ENCODE measurements at places on chromosomes 7 and 10.
A peak's percentile ranks its signal among the peaks of the same experiment; 100 is the strongest.

DNA sequence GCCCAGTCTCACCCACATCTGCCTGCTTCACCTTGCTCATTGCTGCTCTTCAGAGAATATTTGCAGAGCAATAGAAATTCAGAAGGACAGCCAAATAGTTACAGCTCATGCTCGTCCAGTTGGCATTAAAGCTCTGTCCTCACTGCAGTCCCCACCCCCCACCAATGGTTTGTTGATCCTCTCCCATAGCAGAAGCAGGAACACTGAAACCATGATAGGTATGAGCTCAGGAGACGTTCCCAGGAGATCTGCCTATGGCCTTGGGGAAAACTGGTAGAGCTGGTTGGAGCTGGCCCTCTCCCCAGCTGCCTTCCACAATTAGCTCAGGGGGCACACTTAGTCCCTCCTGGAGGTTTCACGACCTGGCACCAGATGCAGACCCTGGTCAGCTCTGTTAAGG is 68.6 kb upstream of the KMT2C start:
- no peak for DNase-seq

GRCh38 chr10:3570855-3571266 is 214.1 kb downstream of the KLF6 start:
- no peak for DNase-seq

- no peak for DNase-seq
These were observed 27.3 kb upstream of the AFAP1L2 start for GRCh38 chr10:114431414-114432135.

- no peak for DNase-seq
These were observed 9.7 kb downstream of the FOXL3 start for GRCh38 chr7:299628-300027.

DNA sequence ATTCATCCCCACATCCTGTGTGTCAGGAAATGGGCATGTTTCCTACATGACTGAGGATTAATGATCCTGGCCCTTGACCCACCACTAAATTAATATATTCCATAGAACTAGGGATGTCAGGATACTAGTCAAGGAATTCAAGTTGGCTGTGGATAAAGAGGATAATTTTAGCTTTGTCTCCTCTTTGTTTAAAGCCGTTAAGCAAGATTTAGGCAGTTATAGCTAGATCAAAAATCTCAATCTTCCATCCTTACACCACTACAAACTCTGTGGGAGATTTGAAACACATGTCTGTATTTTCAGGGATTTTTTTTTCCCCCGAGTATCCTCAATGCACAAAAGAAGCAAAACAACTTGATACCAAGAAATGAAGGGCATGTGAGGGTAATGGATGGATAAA is 417.1 kb downstream of the MAGI2 start:
- no peak for DNase-seq

DNA sequence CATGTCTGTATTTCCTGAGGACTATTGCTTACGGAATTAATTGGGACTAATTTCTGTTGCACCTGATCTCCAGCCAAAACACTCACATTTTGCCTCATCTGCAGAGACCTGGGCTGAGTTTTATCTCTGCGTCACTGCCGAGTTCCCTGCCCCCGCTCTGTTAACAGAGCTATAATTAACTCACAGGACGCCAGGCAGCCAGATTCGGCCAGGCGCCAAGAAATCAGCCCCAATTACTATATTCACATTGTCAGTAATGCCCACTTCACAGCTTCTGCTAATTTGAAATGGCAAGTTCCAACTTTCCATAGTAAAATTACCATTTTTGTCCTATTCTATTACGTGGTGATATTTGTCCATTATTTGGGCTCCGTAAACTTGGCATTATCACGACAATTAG is 130.5 kb downstream of the CUX1 start:
- DNase-seq: no peak

DNA sequence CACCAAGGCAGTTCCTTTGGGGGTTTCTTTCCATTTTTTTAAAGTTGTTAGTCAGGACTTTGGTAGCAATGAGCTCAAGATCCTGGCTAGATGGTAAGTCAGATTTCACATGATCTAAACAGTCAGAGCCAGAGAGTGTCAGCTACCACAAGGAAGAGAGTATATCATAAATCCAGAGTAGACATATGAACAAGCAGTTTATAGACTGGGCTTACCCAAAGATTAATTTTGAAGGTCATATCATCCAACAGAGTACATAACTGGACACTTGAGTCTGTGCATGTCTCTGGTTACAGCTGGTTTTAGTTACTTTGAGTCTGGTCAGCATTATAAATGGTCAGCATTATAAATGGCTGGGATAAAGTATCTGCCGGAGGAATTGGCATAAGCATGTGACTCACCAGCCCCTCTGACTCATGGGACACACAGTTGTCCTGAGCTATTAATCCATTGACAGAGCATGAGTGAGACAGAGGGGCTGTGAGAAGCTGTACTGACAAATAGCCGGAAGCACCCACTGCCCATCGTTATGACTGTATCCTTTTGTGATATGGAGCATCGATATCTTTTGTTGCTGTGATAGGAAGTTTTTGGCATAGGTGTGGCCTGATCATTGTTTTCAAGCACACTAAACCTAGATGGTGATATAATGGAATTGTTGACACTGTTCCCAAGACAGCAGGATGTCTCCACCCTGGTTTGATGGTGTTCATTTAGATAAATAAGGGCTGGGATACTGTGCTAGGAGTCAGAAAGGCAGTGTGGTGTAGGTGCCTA is 19.3 kb downstream of the PPP1R3C start:
- no peak for DNase-seq

- DNase-seq: no peak
These were observed 10.3 kb downstream of the HYCC1 start for GRCh38 chr7:23003505-23004246.

- DNase-seq: no peak
These were observed 217.3 kb upstream of the CCDC6 start for GRCh38 chr10:60123668-60124067.

- no peak for DNase-seq
These were observed at the start of gene MCMBP for GRCh38 chr10:119872610-119872859. TSS of gene MCMBP (minus strand) at chr10:119872843. CDS start at chr10:119872584, 259 bp downstream.

- no peak for DNase-seq
These were observed 33.4 kb downstream of the VWDE start for GRCh38 chr7:12370249-12370648.

DNA sequence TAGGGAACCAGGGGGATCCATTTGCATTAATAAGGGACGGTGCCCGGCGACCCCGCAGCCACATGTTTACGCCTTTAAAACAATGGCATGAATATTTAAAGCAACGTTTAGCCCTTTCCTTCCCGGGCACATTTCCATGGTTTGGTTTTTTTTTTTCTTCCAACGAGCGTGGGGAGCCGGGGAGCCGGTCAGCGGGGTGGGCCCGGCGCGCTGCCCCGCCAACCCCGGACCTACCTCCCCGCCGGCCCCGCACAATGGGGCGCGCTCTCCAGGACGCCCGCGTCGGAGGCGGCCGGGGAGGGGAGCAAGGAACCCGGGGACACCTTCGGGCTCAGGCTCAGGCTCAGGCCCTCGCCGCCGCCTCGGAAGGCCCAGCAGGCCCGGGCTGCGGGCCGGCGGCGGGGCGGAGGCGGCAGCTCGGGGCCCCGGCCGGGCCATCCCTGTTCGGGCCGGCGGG is 1.0 kb downstream of the SEPHS1 start:
- no peak for DNase-seq

- no peak for DNase-seq
These were observed 320.4 kb downstream of the RPS24 start for GRCh38 chr10:78354101-78354500.

- DNase-seq: no peak
These were observed 2.2 kb downstream of the GPRIN2 start for GRCh38 chr10:46554166-46554781.

GRCh38 chr7:19455623-19456022 is 253.2 kb downstream of the POLR1F start:
- DNase-seq: no peak

DNA sequence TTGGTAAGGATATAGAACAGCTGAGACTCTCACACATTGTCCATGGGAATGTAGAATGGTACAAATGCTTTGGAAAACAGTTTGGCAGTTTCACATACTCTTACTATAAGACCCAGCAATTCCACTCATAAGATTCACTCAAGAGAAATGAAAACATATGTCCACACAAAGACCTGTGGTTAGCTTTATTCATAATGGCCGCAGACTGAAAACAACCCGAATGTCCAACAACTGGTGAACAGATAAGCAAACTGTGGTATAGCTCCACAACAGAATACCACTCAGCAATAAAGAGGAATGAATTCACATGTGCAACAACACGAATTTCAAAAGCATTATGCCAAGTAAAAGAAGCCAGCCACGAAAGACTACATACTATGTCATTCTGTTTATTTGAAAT is 33.5 kb upstream of the CUL1 start:
- no peak for DNase-seq

DNA sequence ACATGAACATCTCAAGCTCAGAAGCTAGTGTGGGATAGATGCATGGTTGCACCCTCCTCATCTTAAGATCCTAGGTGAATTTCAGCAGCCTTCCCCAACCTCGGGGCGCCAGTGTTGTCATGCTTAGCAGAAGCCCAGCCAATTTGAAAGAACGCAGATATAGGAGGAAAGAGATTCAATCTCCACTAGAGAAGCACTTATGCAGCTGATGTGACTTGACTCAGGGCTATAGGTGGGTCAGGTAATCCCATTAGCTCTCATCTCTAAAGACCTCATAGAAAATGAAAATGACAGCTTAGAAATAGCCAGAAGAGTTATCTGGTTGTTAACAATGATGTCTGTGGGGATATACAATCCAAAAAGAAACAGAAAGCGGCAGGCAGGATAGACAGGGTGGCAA is 310.5 kb downstream of the GPAM start:
- no peak for DNase-seq

DNA sequence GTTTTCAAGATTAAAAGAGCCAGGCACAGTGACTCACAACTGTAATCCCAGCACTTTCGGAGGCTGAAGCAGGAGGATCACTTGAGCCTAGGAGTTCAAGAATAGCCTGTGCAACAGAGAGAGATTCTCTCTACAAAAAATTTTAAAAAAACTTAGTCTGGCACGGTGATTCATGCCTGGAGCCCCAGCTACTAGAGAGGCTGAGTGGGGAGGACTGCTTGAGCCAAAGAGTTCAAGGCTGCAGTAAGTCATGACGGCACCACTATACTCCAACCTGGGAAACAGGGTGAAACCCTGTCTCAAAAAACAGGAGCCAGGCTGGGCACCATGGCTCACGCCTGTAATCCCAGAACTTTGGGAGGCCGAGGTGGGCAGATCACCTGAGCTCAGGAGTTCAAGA is 86.6 kb upstream of the KCTD7 start:
- no peak for DNase-seq

- peak; percentile 6 for DNase-seq
These were observed 49.0 kb upstream of the BAMBI start for GRCh38 chr10:28628184-28628893.

DNA sequence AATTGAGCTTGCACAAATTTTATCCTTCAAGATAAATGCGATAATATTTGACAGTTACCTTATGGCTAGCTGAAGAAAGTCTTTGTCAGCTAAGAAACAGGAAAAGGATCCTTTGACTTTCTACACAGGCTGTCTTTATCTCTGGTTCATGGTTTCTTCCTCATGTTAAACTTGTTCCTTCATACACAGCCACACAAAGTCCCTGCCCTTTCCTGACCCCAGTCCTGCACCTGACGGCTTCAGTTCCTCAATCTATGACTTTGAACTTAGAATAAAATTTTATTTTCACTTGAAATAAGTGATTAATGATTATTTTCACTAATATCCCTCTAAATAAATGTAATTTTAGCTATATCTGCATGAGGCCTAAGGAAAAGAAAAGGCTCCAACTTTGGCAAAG is 77.8 kb upstream of the PRSS1 start:
- DNase-seq: no peak

- DNase-seq: no peak
These were observed 53.8 kb downstream of the MCMBP start for GRCh38 chr10:119818889-119819270.

- no peak for DNase-seq
These were observed 552.2 kb upstream of the ANKRD30A start for GRCh38 chr10:36573246-36573645.

DNA sequence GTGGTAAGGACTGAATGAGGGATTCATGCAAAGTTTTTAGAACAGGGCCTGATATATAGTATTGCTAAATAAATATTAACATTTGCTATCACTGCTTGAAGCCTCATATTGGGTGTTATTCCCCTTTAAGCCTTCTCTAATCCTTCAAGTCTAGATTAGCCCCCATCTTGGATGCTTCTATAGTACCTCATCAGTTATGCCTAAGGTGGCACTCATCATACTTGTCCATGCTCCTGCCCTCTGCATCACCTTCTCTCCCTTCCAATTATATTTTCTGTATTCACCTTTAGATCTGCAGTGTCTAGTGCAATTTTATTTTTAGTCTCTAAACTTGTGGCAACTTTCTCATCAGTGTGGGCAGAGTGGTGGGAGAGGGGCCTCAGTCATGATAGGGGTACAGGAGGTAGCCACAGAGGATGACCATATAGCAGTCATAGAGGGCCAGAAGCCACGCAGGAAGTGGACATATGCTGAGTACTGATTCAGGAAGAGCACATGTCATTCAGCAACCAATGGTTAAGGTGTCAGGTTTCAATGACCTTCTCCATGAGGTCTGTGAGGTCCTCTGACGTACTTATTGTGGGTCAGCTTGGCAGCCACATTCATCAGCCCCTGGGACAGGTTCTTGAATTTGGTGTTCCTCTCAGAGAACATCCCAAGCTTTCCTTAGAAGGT is 2.5 kb downstream of the ENTPD1 start:
- DNase-seq: no peak

- no peak for DNase-seq
These were observed 63.2 kb upstream of the PODXL start for GRCh38 chr7:131619336-131620305.

GRCh38 chr7:105454095-105454747 is 65.5 kb upstream of the SRPK2 start:
- DNase-seq: peak; percentile 98

DNA sequence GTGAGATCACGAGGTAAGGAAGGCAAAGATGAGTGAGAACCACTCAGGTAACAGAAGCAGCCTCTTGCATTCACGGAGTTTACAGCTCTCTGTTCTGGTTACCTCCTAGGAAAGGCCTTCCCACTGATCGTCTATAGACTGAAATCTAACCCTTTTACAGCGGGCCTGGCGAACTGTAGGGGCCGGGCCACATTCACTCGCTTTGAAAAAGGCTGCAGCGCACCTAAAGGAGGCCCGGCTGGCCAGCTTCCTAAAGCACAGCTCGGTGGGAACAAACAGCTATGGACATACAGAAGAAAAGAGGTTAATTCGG is 565 bp downstream of the ATP5MK start:
- DNase-seq: no peak

GRCh38 chr7:151940048-151940811 is 16.0 kb upstream of the GALNTL5 start:
- peak; percentile 53 for DNase-seq

Data from SK-N-MC (cell line).